ENCODE measurements at places on chromosomes 6 and 20.

GRCh38 chr6:165632194-165632593, 30.8 kb downstream of the PDE10A start:
- DNase-seq, result no peak

GRCh38 chr20:42775866-42776265, 413.8 kb downstream of the PTPRT start:
- DNase-seq, result no peak

- no peak for DNase-seq
These were observed 78.9 kb downstream of the CRYBG1 start for GRCh38 chr6:106439459-106439858.

- peak; percentile 24 for DNase-seq
These were observed 351.7 kb downstream of the CDC5L start for GRCh38 chr6:44739181-44739580.

- DNase-seq, result peak; percentile 56
These were observed 4.8 kb upstream of the TRIM40 start for GRCh38 chr6:30130887-30131862.

Data from fibroblast of skin of left biceps (primary cell).